ENCODE measurements at places on chromosomes 1 and 21.

GRCh38 chr1:205791568-205792180 is 16.4 kb upstream of the RAB29 start:
- DNase-seq = peak; percentile 58

DNA sequence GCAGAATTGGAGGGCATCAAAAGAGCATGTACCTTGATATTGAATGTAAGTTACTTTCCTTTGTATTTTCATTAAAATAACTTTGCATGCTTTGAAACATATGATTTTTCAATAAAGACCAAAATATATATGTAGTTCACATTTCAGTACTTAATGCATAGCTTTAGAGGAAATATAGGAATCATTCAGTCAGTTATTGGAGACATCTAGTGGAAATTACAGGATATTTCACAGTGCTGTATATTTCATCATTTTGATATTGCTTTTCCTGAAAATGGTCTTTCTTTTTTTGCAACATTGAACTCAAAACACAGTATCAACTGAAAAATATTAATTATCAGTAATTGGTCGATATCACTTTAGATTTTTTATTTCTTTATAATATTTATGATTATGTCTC is 375.8 kb downstream of the NCAM2 start:
- DNase-seq = no peak

GRCh38 chr1:24418898-24419628 is 3.5 kb downstream of the NIPAL3 start:
- DNase-seq = no peak

- DNase-seq = no peak
Observed at GRCh38 chr1:59177756-59178155, 119.1 kb upstream of the FGGY start.

- DNase-seq = no peak
Observed at GRCh38 chr1:1347663-1348419, 1.4 kb downstream of the DVL1 start.

DNA sequence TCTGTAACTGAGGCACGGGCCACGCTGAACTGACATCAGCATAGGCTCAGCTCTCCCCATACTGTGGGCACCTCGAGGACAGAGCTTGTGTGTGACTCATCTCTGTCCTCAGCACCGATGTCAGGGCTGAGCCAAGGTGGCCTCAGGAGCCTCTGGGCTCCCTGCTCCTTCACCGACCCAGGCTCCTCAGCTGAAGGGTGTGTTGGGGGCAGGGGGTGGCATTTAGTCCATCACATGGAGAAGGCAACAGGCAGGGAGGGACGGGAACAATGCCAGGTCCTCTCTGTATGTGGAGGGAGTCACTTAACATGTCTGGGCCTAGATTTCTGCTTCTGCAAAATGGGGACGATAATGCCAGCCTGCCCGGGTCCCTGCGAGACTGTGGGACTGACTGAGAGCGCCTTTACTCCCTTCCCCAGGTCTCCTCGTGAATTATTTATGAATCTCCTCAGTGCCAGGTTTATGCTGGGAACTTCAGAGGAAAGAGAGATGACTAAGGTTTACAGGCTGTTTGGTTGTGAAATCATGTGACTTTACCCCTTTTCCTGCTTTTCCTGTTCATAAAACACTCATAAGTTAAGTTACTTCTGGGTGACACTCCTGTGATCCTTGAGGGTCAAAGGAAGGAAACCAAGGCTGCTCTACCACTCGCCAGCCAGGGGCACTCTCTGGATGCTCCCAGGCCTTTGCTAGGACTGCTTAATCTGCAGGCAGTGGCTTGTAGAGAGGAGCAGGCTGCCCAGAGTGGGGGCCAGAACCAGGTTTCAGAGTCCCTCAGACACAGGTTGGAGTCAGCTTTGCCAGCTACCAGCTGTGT is 16.2 kb downstream of the TTC39A start:
- DNase-seq = no peak

GRCh38 chr1:22636927-22637326 is 499 bp downstream of the C1QA start:
- DNase-seq = no peak

- no peak for DNase-seq
Observed at GRCh38 chr1:10007169-10007568, 10.1 kb downstream of the RBP7 start.

DNA sequence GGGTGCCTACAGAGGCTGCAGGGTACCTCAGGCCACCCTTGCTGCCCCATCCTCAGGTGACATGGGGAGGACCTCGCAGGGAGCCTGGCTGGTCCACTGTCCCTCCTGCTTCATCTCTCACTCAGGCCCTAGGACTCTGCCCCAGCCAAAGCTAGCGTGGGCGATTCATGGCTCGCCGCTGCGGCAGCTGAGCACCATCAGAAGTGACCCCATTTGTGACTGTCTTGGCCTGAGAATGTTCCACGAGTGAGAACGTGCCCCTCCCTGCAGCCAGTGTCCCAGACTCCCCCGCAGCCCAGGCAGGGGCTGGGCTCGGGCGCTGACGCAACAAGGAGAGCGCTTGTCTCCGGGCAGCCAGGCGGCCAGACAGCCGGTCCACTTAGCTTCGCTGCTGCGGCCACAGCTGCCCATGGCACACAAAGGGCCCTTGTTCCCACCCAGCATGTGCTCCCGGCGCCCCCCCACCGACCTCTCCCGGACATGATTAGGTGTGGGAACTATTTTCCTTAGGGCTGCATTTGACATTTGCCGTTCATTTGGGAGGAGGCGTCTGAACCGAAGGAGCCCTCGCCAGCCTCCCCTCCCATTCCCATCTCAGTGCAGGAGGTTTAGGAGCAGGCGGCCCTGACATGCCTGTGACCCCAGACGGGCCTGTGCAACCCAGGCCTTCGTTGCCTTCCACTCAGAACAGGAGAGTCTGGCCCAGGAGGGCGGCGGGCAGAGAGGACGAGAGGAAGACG is 19.3 kb upstream of the POFUT2 start:
- peak; percentile 17 for DNase-seq

DNA sequence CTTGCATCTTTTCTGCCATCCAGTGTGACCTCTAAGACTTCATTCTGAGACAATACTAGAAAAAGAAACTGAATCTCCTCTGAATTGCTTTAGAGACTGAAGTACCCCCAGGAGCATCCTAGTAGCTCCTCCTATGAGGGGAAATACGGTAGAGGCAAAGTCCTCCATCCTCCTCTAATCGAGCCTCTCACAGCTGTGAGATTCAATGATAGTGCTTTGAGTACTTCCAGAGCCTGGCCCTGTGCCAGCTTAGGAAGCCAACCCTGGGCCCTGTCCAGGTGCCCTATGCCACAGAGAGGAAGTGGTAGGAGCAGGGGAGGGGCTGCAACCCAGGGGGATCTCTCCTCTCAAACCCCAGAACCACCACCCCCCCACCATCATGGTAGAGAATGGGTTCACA is 10.7 kb downstream of the RORC start:
- no peak for DNase-seq

DNA sequence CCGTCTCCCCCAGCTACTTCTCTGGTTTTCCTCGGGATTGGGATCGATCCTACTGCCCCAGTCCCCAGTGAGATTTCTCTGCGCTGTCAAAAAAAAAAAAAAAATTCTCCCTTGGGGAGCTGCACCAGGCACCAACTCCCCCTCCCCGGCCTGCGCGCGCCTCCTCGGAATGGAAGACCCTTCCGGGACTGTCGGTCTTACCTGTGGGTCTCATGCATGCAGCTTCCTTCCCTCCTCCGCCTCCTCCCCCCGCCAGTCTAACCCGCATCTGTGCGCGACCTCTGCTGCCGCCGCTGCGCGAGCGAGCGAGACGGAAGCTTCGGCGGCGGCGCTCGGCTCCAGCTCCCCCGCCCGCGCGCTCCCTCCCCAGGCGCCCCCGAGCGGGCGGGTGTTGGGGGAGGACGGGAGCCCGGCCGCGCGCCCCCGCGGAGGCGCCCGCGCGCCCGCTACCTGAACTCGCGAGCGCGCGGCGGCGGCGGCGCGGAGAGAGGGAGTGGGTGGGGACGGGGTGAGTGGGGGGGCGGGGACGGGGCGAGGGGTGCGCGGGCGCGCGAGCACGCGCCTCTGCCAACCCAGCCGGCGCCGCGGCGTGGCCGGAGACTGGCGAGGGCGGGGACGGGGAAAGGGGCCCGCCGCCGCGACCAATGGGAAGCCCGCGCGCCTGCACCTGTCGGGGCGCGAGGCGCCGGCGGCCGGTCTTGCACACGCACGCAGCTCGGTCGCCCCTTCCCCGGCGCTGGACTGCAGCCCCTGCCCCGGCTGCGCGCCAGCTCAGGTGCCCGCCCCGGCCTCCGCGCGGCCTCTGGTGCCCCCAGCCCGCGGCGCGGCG is at the start of gene SUSD4:
Gene SUSD4, minus strand, starts transcription at position 321 of the 829 bp plus-strand sequence. CDS start 751 bp downstream, outside the sequence.
- peak; percentile 43 for DNase-seq

DNA sequence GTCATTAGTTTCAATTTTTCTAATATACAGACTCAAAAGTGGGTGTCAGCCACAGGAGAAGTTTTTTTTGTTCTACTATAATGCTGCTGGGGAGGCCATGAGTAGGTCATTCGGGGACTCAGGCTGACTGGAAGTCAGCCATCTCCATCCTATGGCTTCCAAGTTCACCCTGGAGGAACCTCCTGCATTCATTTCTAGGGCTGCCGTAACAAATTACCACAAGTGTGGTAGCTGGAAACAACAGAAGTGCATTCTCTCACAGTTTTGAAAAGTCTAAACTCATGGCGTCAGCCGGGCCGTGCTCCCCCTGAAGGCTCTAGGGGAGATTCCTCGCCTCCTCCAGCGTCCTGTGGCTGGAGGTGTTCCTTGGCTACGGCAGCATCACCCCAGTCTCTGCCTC is 17.7 kb downstream of the AGT start:
- no peak for DNase-seq

DNA sequence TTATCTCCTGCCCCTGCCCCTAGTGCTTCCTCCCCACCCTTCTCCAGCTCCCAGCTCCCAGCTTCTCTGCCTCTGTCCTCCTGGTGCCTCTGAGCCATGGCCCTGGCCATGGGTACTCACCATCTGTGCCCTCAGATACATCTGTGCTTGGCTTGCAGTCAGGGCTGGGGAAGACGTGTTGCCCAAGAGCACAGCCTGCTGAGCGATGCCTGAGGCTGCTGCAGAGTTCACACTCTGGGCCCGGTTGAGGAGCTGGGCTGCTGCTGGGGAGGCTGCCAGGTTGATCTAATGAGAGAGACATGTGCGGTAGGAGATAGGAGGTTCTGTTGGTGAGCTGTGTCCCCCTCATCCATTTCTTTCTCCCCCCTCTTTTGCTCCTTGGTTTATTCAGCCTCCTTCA is 49.4 kb upstream of the A3GALT2 start:
- DNase-seq = no peak

GRCh38 chr1:222750651-222751050 is 13.6 kb downstream of the FAM177B start:
- no peak for DNase-seq

- no peak for DNase-seq
Observed at GRCh38 chr1:67719329-67720196, 34.6 kb downstream of the GADD45A start.

All from anterior cingulate cortex (tissue), 58 donors.